ENCODE measurements at places on chromosomes 4 and X. TPM values are rescaled to one million over a fixed set of nuclear protein-coding genes. Genes with fewer than 3 reads are reported as not detected.

PRDM8 gene
- total RNA-seq: 4.0 TPM

PAGE2 gene
- total RNA-seq: not detected

RASSF6 gene
- total RNA-seq: under 0.01 TPM

NPY5R gene
- not detected for total RNA-seq

Data from subcutaneous preadipocyte (primary cell).